ENCODE measurements at places on chromosomes 5 and 9.

- no peak for DNase-seq
These were observed 771 bp upstream of the TMEM171 start for GRCh38 chr5:73119451-73120157.

DNA sequence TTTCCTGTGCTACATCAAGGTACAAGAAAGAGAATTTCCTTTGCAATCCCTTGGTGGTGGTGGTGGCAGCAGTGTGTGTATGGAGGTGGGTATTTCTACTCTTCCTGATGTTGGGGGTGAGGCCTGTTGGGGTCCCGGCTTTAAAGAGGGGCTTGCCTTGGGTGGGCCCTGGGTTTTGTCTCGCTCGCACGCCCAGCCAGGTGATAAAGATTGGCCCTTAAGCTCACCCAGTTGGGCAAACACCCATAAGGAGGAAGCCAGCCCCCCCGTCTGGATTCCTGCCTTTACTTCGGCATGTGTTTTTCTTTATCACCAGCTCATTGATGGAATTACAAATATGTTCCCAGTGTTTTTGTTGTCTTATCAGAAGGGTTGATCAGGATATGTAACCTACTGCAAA lies 16.0 kb upstream of the SARDH start:
- DNase-seq: no peak

- DNase-seq: no peak
These were observed 42.9 kb upstream of the MEF2C start for GRCh38 chr5:88925692-88926490.

DNA sequence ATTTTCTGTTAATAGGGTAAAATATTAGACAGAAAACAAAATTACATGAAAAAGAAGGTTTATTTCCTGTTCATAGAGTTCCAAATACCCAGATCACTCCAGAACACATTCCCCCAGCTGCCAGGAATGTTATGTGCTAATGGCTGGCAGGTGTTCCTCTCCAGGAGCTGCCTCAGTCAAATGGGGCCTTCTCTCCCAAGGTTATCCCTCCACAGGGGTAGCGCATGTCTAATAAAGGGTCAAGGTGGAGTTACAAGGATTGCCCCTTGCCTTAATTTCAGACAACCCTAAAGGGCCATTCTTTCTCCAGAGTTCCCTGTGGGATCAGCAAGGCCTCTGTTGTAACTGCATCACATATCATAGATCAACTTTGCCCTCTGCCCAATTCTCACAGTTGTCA lies 148.6 kb upstream of the PLPPR1 start:
- no peak for DNase-seq

DNA sequence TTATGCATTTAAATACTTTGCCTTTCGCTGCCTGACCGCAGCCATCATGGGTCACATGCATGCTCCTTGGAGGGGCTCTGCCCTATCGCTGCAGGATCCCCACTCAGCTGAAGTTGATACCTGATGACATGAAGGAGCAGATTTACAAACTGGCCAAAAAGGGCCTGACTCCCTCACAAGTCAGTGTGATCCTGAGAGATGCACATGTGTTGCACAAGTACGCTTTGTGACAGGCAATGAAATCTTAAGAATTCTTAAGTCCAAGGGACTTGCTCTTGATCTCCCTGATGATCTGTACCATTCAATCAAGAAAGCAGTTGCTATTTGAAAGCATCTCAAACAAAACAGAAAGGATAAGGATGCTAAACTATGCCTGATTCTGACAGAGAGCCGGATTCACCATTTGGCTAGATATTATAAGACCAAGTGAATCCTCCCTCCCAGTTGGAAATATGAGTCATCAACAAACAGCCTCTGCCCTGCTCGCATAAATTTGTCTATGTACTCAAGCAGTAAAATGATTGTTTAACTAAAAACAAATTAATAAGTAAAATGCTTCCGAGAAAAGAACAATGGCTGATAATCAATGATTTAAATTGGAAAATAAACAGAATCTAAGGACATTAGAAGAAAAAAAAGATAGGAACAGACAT lies 41.6 kb upstream of the PPP2CA start:
- no peak for DNase-seq

GRCh38 chr9:19209188-19209587 lies 21.3 kb upstream of the DENND4C start:
- DNase-seq: no peak

DNA sequence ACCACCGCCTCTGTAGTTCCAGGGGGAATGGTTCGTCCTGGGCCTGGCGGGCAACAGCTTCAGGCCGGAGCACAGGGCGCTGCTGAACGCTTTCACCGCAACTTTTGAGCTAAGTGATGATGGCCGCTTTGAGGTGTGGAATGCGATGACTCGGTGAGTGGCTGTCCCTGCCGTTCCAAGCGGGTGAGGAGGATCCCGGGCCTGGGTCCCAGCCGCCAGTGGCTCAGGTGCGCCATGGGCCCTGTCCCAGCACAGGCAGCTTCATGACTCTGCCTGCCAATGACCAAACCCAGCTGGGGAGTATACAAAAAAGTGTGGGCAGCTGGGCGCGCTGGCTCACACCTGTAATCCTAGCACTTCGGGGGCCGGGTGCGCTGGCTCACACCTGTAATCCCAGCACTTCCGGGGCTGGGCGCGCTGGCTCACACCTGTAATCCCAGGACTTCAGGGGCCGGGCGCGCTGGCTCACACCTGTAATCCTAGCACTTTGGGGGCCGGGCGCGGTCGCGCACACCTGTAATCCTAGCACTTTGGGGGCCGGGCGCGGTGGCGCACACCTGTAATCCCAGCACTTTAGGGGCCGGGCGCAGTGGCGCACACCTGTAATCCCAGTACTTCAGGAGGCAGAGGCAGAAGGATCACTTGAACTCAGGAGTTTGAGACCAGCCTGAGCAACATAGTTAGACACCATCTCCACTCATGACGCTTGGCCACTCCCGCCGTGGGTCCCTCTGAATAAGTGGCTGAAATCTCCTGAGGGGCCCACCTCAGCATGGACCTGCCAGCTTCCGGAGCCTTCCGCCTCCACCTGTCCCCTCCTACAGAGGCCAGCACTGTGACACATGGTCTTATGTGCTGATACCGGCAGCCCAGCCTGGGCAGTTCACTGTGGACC lies 1.1 kb downstream of the LCN12 start:
- no peak for DNase-seq

DNA sequence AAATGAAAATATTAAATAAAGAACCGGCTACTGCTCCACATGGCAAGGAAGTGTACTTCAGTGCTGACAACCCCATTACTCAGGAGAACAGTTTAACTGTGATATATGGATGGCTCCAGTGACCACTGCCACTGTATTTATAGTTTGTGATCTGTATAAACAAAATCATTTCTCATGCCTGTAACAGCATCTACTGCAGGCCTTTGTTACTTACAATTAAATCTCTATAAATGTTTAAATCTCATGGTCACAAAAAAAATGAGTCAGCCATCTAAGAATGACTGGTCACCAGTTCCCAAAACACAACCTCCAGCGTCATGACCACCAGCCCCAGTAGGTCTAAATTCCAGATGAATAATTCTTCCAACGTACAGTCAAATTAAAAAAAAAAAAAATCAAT lies 24.6 kb downstream of the SERINC5 start:
- DNase-seq: no peak

- DNase-seq: no peak
These were observed 111.4 kb downstream of the LHX2 start for GRCh38 chr9:124122813-124123462.

- DNase-seq: no peak
These were observed 40.9 kb upstream of the SARDH start for GRCh38 chr9:133779081-133779480.

- DNase-seq: no peak
These were observed 19.2 kb upstream of the TMEM215 start for GRCh38 chr9:32764139-32764538.

GRCh38 chr5:144503123-144503522 lies 332.4 kb downstream of the KCTD16 start:
- no peak for DNase-seq
